ENCODE measurements at places on chromosomes 12 and 14. TPM values are rescaled to one million over a fixed set of nuclear protein-coding genes. Genes with fewer than 3 reads are reported as not detected.

GRCh38 chr12:111886662-111887545, 44.9 kb downstream of the MAPKAPK5 start:
- no peak for DNase-seq

GRCh38 chr12:72777806-72778205, 505.6 kb downstream of the TRHDE start:
- no peak for DNase-seq

GRCh38 chr14:34692348-34692747, 22.0 kb downstream of the CFL2 start:
- no peak for DNase-seq

Gene SLC39A2
- 0.33 TPM for total RNA-seq

DNA sequence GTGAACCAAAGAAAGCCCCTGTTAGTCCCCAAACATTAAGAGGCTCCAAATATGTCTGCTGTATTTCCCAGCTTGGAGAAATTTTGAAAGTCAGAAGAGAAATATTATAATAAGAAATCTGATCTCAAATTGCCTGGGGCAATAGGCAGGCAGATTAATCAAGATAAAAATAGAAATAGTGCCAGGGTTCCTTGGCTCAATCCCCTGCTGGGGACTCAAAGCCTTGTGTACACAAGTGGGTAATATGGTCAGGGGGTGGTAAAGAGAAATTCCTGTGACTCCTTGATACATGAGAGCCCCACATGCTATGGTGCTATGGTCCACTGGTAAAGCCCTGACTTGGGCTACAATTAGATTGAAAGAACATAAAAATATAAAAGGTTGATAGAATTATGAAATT, 41.3 kb upstream of the ARID2 start:
- DNase-seq = no peak
